ENCODE measurements at places on chromosomes 5 and 9. TPM values are rescaled to one million over a fixed set of nuclear protein-coding genes. Genes with fewer than 3 reads are reported as not detected.

Gene IGFBPL1
- total RNA-seq = not detected

Gene SMIM33
- not detected for total RNA-seq

Gene ZDHHC11
- total RNA-seq = 3.0 TPM

DNA sequence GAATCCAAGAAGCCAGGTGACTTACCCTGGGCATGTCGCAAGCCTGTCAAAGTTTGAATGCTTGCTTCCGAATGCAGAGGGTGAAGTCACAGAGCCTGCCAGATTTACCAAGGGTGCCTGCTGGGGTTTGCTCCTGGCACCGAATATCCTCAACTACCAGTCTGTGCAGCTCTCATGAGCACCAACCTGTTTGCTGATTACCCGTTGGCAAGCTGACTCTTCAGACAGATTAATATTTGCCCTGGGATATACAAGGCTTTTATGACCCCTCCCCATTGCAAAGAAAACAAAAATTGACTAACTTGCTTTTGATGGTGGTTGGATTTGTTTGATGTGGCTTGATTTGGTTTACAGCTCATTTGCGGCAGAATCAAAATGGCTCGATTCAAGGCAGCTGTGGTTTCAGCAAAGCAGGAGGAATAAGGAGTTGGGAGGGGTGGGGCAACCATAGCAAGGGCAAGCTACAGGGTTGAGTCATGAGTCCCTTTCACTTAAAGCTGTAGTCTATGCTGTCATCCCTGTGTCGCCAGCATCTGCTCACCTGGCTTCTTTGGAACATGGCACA is 82.3 kb upstream of the AGXT2 start:
- DNase-seq = no peak
- H3K27ac ChIP-seq = no peak overlapping the region
- H3K4me1 ChIP-seq = no peaks in the 10 kb centered on the region
- H3K4me3 ChIP-seq = no peak overlapping the region
- H3K27me3 ChIP-seq = no peaks in the 10 kb centered on the region
- H3K36me3 ChIP-seq = no peaks in the 10 kb centered on the region

GRCh38 chr5:56054666-56055065 is 59.9 kb upstream of the IL6ST start:
- no peaks in the 10 kb centered on the region for H3K27me3 ChIP-seq
- H3K4me3 ChIP-seq = no peak overlapping the region
- no peak overlapping the region for H3K27ac ChIP-seq
- H3K36me3 ChIP-seq = no peaks in the 10 kb centered on the region
- peaks cover 18% of the 10 kb centered on the region for H3K4me1 ChIP-seq

DNA sequence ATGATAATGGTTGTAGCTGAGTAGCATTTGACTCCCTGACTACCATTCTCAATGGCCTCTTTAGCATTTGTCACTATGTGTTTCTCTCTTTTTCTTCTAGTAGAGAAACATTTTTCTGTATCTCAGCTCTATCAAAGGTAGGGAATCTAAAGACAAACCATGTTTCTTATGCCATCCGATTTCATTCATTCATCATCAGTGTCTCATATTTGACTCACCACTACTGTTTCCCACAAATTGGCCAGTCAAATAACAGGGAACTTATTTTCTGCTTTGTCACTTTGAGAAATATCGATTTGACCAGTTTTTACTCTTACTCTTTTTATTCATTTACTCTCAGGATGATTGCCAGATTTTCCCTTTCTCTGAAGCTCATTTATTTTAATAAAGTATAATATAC is 282.3 kb downstream of the TMEM167A start:
- no peak for DNase-seq
- no peak overlapping the region for H3K27ac ChIP-seq
- H3K4me1 ChIP-seq = no peaks in the 10 kb centered on the region
- H3K4me3 ChIP-seq = no peak overlapping the region
- H3K36me3 ChIP-seq = no peaks in the 10 kb centered on the region

Gene TTLL11
- total RNA-seq = 18.6 TPM

- H3K4me3 ChIP-seq = no peak overlapping the region
- H3K36me3 ChIP-seq = no peaks in the 10 kb centered on the region
- H3K27me3 ChIP-seq = no peaks in the 10 kb centered on the region
- H3K27ac ChIP-seq = no peak overlapping the region
- no peaks in the 10 kb centered on the region for H3K4me1 ChIP-seq
Observed at GRCh38 chr5:41112486-41113455, 41.6 kb upstream of the MROH2B start.

GRCh38 chr9:114461468-114461867 is 43.8 kb downstream of the WHRN start:
- H3K27ac ChIP-seq = no peak overlapping the region
- H3K36me3 ChIP-seq = peaks cover 3% of the 10 kb centered on the region
- no peak overlapping the region for H3K4me3 ChIP-seq
- DNase-seq = no peak
- H3K27me3 ChIP-seq = no peaks in the 10 kb centered on the region
- no peaks in the 10 kb centered on the region for H3K4me1 ChIP-seq

Gene TAF11L10
- not detected for total RNA-seq

- H3K27ac ChIP-seq = no peak overlapping the region
- H3K4me1 ChIP-seq = peaks cover 36% of the 10 kb centered on the region
- no peaks in the 10 kb centered on the region for H3K27me3 ChIP-seq
Observed at GRCh38 chr5:146451411-146451810, 4.3 kb downstream of the TCERG1 start.

GRCh38 chr9:131601683-131602181 is 56.4 kb downstream of the PRRT1B start:
- H3K4me1 ChIP-seq = no peaks in the 10 kb centered on the region
- no peak for DNase-seq
- no peaks in the 10 kb centered on the region for H3K27me3 ChIP-seq
- peaks cover 25% of the 10 kb centered on the region for H3K36me3 ChIP-seq
- no peak overlapping the region for H3K27ac ChIP-seq
- H3K4me3 ChIP-seq = no peak overlapping the region

All from tibial nerve (tissue), 4 donors.